GM13977 (cell line): ENCODE measurements at places on chromosomes 2 and 18.

DNA sequence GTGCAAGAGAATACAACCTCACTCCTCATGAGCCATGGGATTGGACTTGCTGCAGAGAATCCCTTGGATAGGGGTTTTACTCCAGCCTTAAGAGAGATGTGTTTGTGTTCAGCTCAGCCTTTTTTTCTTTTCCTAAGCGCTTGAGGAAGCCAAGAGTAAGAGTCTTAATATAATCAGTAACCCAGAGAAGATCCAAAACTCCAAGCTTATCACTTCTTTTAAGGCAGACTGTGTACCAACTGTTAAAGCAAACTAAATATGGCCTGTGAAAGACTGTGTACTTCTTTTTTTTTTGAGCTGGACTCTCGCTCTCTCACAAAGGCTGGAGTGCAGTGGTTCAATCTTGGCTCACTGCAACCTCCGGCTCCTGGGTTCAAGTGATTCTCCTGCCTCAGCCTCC is 30.4 kb downstream of the MSGN1 start:
- DNase-seq: no peak

DNA sequence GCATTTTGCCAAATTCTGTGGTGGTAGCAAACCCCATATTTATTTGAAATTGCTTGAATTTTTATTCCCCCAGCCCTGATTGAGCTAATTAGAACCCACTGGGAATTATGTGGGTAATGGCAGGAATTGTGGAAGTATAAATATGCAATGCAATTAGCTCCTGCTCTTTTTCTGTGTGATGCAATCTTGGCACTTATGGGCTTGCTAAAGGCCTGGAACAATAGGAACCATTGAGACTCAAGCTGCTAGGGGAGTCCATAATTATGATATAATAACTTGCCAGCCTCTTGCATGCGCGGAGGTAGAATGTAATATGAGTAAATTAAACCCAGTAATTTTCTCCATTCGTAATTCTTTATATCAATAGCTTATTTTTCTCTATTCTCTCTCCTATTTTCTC is 267.6 kb upstream of the THSD7B start:
- DNase-seq: no peak

DNA sequence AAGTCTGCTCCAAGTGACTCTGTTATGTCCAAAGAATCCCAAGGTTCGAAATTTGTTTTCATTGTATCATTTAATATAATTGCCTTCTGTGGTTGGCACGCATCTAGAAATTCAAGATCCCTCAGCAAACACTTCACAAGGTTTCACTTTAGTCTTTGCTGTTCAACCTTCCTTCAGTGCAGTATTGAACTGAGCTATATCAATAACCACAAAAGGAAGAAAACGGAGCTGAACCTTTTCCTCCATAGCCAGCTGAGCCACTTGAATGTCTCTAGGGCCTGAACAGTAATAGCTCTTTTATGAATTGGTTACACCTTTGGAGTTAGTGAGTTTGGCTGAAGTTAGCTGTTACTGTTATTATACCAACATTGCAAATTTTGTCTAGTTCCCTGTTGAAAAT is 357.7 kb upstream of the HNRNPA3 start:
- no peak for DNase-seq

GRCh38 chr18:26255695-26256622 is 29.7 kb downstream of the TAF4B start:
- no peak for DNase-seq

- DNase-seq: no peak
These were observed 104.3 kb downstream of the PRKCE start for GRCh38 chr2:45755585-45756335.

DNA sequence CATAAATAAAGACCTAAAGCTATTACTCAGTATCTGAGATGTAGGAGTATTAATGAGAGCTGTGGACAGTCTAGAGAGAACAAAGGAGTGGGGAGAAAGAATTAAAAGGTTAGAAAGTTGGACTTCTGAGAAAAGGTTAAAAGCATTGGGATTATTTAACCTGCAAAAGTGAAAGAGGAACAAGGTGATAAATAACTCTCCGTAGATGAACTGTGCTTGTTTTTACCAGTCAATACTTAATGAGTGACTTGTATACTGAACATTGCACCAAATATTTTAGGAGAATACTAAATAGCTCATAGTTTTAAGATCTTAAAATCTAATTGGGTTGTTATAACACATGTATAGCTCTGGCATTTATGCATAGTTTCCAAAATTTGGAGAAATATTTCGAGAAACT is 137.5 kb downstream of the GPD2 start:
- DNase-seq: peak; percentile 2

DNA sequence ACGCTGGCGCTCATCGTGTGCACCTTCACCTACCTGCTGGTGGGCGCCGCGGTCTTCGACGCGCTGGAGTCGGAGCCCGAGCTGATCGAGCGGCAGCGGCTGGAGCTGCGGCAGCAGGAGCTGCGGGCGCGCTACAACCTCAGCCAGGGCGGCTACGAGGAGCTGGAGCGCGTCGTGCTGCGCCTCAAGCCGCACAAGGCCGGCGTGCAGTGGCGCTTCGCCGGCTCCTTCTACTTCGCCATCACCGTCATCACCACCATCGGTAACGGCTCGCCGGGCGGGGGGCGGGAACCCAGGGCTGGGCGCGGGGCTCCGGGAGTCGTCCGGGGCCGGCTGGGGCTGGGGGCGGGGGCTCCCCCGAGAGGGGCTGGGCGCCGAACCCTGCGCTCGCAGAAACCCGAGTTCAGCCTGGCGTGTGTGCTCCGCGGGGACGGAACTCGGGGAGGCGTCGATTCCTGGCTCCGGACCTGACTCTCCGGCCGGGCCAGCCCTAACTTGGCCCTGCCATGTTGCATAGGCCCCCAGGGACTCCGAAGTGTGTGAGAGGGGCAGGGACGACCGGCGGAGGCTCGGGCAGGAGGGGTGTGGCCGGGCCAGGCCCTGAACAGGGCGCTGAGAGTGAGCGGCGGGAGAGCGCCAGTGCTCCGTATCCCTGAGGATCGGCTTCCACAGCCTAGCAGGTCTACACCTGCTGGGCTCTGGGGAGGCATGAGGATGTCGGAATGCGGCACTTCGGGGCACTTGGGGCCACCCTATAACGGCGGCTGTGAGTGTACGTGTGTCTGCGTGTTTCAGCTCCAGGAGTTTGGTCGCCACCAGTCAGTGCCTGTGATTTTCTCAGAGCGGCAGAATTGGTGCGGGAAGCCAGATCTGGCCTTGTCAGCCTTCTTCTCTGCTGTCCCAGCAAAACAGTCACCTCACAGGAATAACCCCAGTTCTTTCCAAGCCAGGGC is 651 bp downstream of the KCNK3 start:
- DNase-seq: peak; percentile 32

DNA sequence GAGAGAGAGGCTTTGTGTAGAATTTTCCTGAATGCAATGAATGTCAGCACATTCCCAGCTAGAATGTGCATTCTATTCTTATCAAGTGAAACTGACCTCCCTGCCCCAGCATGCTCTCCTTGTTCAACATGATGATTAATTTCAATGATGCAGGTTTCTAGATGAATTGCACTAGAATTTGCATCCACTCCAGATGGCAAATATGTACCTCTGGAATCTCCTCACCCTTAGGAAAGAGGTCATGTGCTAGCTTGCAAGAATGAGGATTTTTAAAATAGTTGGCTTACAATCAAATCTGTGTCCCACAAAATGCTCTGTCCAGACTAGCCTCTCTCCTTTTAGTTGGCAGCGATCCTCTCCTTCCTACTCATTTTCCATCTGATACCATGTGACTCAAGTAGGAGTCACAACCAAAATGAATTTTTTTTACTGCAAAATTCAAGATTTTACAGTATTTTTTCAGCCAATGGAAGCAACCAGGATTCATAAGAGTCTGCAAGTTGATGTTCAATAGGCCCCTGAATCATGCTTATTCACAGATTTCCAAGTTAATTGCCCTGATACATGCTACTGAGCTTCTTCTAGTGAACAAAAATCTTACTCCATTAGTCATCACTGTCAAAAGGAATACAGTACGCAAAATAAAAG is 21.0 kb upstream of the STAT4 start:
- no peak for DNase-seq

DNA sequence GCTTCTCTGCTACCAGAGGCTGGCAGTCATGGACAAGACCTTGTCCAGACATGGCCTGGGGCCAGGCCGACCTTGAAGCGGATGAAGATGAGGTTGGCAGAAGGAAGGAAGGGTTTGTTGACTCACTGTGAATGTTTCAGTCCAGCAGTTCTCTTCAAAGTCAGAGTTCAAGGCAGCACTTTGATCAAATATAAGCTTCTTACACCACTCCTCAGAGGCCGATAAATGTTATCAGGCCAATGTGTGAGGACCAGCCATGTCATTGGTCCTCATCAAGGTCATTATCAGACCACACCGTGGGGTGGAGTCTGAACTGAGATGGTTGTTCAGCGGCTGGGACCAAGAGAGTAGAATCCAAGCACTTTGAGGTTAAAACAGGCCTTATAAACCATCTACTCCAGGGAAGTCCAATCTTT is 35.5 kb downstream of the QPCT start:
- no peak for DNase-seq

DNA sequence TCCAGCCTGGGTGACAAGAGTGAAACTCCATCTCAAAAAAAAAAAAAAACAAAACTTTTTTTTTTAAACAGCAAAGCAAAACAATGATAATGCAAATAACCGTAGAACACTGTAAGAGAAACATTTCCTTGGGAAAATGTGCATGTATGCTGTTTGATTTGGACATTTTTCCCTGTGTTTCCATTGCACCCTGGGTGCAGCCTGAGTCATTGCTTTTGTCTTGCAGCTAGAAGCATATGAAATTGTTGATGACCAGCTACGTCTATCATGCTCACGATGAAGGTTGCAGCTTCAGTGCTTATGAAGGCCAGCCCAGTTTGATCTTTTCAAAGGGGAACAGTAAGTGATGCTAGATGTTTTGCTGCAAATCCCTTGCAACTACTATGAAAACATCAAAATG is 41.5 kb downstream of the MOGAT1 start:
- no peak for DNase-seq

DNA sequence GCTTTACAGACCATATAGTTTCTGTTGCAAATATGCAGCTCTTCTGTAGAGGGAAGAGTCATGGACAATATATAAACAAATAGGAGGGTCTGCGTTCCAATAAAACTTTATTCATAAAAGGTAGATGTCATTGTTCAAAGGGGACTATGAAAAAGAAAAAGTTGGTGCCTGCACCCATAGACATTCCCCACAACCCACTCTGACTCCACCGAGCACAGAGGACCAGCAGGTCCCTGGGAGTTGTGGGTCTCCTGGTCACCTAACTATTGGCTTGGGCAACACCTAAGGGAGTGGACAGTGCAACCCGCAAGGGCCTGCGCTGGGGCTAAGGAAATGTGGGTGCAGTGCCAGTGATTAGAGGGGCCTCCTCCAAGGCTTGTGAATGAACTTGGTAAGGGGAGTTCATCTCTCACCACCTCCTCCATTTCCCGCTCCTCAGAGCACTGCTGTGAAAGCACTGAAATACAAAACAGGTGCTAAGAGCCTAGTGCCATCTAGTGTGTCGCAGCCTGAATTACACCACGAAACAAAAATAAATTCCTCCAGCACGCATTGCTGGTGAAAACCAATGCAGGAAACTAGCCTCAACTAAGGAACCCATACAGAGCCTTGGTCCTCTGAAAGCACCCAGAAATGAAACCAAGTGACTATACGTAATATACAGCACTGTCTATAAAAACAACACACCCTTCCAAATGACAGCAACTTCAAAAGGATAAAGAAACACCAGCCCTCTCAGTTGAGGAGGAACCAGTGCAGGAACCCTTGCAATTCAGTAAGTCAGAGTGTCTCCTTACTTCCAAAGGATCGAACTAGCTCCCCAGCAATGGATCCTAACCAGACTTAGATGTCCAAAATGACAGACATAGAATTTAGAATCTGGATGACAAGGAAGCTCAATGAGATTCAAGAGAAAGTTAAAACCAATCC is 166.6 kb downstream of the RNF144A start:
- no peak for DNase-seq

GRCh38 chr2:110655701-110656100 is 22.2 kb downstream of the BUB1 start:
- no peak for DNase-seq

- DNase-seq: no peak
These were observed 110.9 kb downstream of the MTCL1 start for GRCh38 chr18:8816220-8816619.

DNA sequence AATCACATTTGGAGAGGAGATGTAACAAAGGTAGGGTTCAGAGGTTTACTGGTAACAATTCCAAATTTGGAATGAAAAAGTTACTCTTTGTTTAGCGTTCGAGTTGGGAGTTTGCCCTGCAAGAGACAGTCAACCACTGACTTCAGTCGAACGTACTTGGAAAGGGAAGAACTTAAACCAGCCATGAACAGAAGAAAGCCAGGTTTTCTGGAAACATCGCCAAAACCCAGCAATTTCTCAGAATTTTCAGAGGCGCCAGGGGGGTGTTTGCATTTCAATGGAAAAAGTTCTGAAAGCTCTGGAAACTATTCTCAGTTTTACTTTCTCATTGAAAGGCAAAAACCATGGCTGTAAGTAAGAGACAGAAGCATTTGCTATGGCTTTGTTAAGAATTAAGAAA is 28.5 kb upstream of the AQP4 start:
- no peak for DNase-seq

GRCh38 chr18:62200121-62200914 is 13.3 kb downstream of the RELCH start:
- no peak for DNase-seq

- DNase-seq: no peak
These were observed 108.2 kb upstream of the UBE2E3 start for GRCh38 chr2:180872255-180872654.

DNA sequence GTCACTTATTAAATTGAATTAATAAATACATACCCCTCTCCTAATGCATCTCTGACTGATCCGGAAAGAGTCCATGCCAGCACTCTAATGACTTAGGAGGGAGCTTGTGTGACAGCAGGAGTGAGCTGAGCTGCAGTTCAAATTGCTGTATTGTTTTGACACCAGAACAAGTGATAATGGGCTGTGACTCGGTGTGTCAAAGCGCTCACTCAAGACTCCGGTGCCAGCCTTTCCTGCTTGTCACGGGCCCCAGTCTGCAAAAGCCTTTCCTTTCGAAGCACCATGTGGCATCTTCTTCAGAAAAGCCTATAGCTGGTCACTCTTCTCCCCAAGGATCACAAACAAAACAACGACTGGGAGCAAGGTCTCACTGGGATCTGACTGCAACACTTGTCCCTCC is 43.3 kb downstream of the SATB2 start:
- DNase-seq: no peak

- no peak for DNase-seq
These were observed 150.2 kb downstream of the GALNT1 start for GRCh38 chr18:35731701-35732100.

DNA sequence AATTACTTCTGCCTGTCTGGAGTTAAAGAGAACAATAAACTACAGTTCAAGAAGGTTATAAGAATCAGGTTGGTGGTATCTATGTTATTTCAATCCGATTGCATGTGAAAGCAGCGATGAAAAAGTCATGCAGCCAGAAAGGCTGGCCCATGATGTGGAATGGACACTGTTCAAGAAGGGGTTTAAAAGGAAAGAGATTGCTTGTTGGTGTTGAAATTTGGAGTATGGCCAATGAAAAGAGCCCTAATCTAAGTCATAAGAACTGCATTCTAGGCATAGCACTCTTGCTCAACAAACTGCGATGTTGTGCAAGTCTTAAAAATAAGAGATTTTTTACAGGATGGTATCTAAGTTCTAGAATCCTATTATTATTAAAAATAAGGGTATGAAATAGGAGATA is 61.3 kb downstream of the EFEMP1 start:
- DNase-seq: no peak

- DNase-seq: no peak
These were observed 158.9 kb downstream of the CCDC148 start for GRCh38 chr2:158297606-158298005.

GRCh38 chr2:179233083-179233490 is 31.5 kb downstream of the SESTD1 start:
- no peak for DNase-seq

- DNase-seq: peak; percentile 12
These were observed 821 bp upstream of the EML6 start for GRCh38 chr2:54722641-54723040.
